ENCODE measurements at places on chromosomes 11 and 22.
A peak's percentile ranks its signal among the peaks of the same experiment; 100 is the strongest.

GRCh38 chr11:45899448-45900174 lies 7.5 kb downstream of the FREY1 start:
- DNase-seq: peak; percentile 57

DNA sequence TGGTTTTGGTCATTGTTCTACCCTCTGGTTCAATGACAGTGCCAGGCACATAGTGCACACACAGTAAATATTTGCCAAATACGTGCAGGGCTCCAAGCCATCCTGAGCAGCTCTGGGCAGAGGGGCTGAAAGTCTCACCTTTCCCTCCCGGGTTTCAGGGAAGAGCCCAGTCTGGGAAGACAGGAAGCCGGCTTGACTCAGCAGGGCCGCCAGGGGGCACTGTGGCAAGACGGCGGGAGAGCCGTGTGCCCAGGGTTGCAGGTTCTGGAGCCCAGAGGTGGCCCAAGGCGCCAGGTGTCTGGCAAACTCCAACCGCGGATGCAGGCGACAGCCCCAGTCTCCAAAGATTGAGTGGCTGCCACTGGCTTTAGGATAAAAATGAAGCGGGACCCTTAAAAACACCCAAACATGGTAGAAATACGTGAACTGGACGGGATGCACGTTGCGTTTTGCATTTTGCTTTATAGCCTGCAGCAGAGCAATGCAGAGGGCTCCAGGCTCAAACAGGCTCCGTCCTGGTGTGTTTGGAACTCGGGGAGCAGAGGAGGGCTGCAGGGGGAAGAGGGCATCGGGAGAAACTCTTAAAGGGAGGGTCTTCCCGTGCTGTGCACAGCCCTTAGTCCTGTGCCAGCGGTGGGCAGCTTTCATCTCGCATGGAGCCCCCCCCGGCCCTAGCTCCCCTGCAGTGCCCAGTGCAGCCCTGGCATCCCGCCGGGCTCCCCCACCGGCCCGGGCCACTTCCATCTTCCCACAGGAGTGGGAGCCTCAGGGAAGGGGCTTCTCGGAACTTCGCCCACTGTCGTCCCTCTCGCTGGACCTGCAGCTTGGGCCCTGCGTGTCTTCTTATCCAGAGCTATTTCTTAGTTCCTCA lies 10.7 kb downstream of the KRTAP5-5 start:
- DNase-seq: no peak

DNA sequence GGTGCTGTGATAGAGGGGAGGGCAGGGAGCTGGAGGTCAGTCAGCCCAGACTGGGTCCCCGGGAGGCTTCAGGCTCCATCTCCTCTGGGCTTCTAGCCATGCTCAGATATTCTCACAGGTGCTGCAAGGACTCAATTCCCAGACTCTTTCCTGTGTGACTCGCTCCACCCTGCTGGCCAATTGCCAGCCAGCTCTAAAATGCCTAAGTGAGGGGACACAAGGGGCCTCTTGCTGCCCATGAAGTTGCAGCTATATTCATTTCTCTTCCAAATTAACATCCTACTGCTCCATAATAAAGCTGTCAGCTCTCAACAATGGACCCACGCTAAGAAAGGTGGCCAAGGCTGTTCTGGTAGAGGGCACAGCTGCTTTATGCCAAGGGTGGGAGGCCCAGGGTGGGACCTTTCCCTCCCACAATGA lies 101.5 kb downstream of the PLEKHA7 start:
- DNase-seq: no peak

- DNase-seq: no peak
Measured at GRCh38 chr11:79940974-79941735, 500.3 kb upstream of the TENM4 start.

DNA sequence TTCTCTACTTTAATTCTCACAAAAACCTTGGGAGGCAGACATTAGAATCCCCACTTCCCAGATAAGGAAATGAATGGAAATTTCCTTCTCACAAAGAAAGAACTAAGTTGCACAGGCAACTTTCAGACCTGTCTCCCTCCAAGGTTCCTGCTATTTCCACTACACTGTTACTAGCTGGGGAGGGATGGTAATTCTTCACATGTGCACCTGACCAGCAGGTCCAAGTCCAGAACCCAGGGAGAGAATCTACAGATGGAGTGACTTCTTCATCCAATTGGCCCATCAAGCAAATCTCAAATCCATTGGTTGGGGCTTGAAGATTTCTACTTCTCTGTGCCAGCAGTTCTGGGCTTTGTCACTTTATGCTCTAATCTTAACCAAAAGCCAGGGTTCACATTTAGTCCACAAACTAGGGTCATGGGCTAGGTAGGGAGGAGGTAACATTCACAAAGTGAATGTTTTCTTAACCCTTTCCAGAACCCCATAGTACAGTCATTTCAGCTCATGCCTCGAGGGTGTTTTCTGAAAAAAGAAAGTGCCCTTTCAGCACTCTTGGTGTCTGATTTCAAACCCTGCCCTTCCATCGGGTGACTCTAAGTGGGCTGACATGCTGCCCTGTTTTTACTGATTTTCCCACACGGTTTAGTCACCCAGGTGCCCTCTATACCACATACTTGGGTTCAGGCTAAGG lies 2.7 kb downstream of the POU2AF1 start:
- no peak for DNase-seq

DNA sequence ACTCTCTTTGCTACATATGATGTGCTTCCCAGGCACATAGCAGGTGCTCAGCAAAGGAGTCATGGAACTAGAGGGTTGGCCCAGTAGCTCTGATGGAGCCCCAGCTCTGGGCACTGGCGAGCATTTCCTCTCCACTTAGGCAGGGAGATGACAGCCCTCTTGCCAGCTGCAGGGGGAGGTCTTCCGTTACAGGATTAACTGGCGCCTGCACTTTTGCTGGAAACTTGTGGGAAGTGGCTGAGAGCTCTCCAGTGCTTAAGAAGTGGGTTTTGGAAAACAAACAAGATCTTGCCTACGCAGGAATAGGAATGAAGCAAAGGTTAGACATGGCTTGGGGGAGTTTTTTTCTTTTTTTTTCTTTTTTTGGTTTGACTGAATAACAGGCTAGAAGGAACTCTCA lies 75.5 kb downstream of the MICAL2 start:
- no peak for DNase-seq

GRCh38 chr11:28457481-28458065 lies 349.4 kb downstream of the METTL15 start:
- DNase-seq: no peak

DNA sequence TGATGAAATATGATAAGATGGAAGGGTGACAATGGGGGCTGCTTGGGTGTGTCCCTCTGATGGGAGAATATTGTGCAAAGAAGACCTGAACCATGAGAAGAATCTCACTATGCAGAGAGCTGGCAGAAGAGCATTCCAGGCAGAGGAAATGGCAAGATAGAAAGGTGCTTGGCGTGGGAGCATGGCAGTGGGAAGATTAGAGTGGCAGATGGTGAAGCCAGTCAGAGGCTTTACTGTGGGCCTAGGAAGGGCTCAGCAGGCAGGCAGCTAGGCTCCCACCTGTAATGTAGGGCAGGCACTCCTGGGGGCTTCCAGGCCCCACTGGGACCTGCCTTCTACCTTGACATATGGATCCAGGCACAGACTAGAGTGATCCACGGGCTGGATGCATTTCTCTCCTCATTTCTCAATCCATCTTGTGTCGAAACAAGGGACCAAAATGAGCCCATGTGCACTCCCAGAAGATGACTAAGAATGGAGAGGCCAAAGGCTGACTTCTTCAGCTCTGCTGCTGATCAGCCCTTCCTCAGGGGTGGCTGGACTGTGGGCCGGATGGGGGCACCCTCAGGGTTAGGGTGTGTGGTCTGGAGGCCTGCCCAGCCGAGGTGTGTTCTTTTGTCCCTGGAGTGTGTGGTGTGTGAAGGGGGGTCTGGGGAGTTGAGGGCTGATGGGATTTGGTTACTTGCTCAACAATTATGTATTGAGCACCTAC lies 88.3 kb downstream of the TSPAN18 start:
- DNase-seq: no peak

DNA sequence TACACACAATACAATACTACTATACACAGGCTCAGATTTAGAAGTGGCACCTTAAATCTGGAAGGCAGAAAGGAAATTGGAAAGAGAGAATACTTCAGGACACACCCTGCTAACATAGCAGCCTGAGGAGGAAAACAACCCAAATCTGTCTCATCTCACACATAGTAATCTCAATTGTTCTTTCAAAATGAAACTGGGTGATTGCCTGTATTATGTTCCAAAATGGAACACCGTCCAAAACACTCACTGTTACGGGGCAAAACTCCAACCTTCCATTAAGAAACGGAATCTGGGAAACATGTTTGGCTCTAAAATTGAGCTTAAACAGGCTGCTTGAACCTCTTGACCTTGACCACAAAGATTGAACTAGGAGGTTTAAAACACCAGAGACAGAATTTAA lies 572.6 kb downstream of the OPCML start:
- DNase-seq: no peak

- no peak for DNase-seq
Measured at GRCh38 chr11:74011360-74012073, 2.6 kb upstream of the UCP3 start.

DNA sequence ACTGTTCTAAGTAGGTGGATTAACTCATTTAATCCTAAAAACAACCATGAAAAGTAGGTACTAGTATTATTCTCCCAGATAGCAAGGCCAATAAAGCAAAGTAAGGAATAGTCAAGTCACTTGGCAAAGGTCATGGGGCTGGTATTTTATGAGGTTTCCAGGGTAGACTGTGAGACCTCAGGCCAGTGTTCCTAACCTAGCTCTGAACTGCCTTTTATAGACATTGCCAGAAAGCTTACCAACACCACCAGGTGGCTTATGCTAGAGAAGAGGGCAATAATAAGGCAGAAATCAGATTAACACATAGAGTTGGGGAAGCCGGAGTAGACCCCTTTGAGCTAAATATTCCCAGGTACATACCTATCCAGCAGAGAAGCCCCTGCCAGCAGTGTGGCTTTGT lies 490.9 kb upstream of the TENM4 start:
- no peak for DNase-seq

DNA sequence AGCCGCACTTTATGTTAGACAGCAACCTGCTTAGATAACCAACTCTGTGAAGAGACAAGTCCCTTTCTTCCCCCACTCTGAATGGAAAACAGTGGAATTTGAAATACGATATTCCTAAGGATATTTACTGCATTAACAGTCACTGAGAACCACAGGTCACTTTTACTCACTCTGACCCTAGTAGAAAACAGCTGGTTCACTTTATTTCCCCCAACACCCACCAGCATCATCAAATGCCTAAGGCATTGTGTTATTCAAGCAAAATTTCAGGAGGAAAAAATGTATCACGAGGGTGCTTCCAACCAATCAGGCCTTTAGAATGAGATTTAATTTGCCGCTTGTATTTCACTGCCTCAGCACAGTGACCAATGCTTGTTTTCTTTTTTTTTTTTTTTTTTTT lies 1134.1 kb upstream of the CCDC90B start:
- no peak for DNase-seq

DNA sequence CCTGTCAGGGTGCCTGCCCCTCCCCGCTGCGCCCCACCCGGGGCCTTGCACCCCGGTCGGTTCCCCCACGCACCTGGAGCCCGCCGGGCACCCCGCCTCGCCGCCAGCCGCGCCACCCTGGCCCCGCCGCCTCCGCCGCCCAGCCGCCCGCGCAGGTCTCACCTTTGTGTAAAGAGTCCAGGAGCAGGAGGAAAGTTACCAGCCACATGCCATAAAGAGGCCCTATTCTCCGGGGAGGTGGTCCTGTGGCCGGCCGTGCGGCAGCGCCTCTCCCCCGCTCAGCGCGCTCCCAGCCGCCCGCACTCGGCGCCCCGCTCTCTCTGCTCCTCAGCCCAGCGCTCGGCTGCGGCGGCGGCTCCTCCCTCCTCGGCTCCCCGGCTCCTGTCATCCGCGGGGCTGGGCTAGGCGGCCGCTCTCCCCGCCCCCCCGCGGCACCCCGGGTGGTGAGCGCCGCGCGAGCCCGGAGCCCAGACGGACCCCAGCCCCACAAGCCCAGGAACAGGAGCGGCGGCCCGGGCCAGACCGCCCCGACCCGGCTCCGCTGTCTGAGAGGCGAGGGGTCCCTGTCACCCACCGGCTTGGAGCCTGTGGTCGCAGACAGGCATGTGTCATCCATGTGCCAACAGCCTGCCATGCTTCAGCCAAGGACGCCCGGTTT lies at the start of gene DSCAML1:
TSS of gene DSCAML1 (minus strand) at position 345 of the 658 bp plus-strand sequence. CDS start at position 208, 137 bp downstream.
- DNase-seq: no peak

GRCh38 chr22:17807578-17808410 lies 33.5 kb upstream of the BID start:
- DNase-seq: no peak

- DNase-seq: no peak
Measured at GRCh38 chr22:35491908-35492380, 48.7 kb upstream of the RASD2 start.

GRCh38 chr11:61978703-61979661 lies 11.5 kb upstream of the FTH1 start:
- DNase-seq: no peak

DNA sequence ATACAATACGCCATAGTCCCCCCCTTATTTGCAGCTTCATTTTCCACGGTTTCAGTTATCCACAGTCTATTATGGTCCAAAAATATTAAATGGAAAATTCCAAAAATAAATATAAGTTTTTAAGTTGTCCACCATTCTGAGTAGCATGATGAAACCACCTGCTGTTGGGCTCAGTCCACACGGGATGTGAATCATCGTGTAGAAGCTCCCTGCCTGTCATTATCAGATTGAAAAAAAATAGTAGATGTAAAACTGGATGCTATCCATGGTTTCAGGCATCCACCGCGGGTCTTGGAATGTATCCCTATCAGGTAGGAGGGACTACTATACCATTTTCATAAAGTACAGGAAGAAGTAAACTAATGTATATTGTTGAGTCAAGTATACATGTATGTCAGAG lies 127.4 kb downstream of the TTC17 start:
- no peak for DNase-seq

DNA sequence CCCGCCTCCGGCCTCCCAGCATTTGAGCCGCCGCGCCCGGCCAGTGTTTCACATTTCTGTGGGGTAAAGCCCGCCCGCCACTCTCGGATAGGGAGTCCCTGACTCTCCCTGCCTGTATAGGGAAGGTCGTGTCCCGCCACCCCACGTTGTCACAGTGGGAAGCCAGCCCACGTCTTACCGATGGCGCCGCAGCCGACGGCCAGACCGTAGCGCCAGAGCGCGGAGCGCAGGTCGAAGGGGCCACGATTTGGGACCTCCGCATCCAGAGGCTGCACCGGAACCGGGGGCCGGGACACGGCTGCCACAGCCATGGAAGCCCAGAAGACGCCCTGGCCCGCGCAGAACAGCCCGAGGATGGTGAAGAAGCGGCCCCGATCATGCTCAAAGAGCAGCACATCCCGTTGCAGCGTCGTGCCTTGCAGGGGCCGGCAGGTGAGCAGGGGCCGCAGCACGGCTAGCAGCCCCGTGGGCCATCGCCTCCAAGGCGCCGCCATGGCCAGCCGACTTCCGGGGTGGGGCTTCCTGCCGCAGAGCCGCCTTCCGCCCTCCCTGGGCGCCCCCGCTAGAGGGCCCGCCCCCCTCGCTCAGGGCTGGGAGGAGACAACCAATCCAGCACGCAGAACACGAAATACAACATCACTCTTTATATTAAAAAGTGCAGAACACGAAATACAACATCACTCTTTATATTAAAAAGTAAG lies at the start of gene TMEM223:
TSS of gene TMEM223 (minus strand) at position 506 of the 701 bp plus-strand sequence. CDS start at position 494, 12 bp downstream.
- DNase-seq: no peak

- peak; percentile 10 for DNase-seq
Measured at GRCh38 chr11:62171261-62171723, 18.7 kb upstream of the SCGB1D1 start.

All from brain pericyte (primary cell).